ENCODE measurements at places on chromosomes 7 and 10.

DNA sequence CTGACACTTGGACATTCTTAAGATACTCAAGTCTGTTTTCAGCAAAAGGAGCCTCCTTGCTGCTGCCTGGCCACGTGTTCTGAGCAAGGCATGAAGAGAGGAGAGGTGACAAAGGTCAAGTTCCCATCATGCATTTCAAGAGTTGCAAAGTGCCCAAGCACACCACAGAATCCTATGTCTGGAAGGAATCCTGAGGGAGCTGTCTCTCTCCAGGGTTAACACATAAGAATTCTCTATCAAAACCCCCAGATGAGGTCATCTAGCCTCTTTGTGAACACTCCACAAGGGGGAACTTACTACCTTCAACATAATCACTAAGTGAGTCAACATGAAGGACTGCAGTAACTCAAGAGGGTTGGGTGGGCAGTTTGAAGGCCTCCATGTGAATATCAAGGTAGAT, 155.5 kb downstream of the RNF216 start:
- DNase-seq, result no peak
- peak overlapping the region; percentile 76 for H3K27ac ChIP-seq
- no peak overlapping the region for H3K4me3 ChIP-seq
- H3K36me3 ChIP-seq, result peaks cover 25% of the 10 kb centered on the region
- no peaks in the 10 kb centered on the region for H3K27me3 ChIP-seq

- no peak overlapping the region for H3K4me3 ChIP-seq
- peaks cover 5% of the 10 kb centered on the region for H3K4me1 ChIP-seq
- H3K36me3 ChIP-seq, result peaks cover 42% of the 10 kb centered on the region
- no peak overlapping the region for H3K27ac ChIP-seq
- H3K27me3 ChIP-seq, result no peaks in the 10 kb centered on the region
These were observed 203.8 kb downstream of the ZEB1 start for GRCh38 chr10:31522820-31523219.

DNA sequence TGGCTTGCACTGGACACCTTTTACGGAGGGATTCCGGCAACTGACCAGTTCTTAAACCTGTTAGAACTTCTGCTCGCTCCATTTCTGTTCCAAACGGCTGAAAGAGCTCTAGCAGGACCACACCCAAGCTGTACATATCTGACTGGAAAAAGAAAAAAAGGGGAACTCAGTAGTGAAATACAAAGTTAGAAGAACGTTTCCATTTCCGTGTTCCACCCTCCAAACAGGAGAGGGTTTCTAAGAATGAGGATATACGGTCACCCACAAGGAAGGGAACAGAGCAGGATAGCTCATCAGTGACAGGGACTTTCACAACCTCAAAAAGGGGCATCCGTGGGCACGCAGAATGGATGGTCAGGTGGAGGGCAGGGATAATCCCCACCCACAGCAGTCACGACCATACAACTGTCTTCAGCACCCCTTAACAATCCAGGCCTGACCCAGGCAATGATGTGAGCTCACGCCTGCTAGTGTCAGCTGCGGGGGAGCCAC, 4.3 kb upstream of the ANKRD61 start:
- H3K4me1 ChIP-seq, result peaks cover 24% of the 10 kb centered on the region
- H3K36me3 ChIP-seq, result peaks cover 55% of the 10 kb centered on the region
- H3K27me3 ChIP-seq, result no peaks in the 10 kb centered on the region

DNA sequence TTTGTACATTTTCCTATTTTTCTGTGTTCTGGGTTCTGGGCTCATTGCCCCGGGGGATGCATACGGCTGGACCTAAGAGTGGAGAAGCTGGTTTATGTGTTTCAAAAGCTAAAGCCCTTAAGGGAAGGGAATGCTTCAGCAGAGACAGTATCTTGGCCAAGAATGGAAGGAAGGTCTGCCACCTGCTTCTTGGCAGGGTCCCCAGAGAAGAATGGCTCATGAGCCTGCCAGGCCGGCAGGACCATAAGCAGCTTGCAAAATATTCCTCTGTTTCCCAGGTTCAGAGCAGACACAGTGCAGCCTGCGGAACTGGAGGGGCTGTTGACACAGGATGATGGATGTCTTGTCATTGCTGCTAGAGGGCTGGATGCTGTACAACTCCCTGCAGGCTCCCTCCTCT, 7.8 kb upstream of the ABHD11 start:
- H3K4me3 ChIP-seq, result no peak overlapping the region
- no peaks in the 10 kb centered on the region for H3K36me3 ChIP-seq
- DNase-seq, result no peak
- no peak overlapping the region for H3K27ac ChIP-seq
- peaks cover 4% of the 10 kb centered on the region for H3K27me3 ChIP-seq

DNA sequence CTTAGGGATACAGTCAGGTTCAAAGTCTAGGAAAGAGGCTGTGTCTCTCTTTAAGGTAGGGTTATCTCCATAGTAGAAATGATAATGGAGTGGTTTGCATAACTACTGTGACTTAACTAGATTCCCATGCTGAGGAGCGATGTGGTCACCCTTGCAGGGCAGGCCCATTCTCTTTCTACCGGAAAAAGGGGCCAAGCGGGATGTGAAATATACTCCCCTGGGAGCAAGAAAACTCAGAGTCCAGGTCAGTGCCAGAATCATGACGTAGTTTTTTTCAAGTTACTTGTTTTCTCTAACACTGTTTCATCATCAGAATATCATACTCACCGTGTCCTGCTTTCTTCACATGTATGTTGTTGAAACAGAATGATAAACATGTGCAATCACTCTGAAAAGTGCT, 649.0 kb upstream of the ANKRD30A start:
- no peaks in the 10 kb centered on the region for H3K4me1 ChIP-seq
- no peak for DNase-seq
- H3K4me3 ChIP-seq, result no peak overlapping the region
